AG20443 (cell line): ENCODE measurements at places on chromosomes 3 and 15.

- no peak for DNase-seq
Observed at GRCh38 chr15:42108806-42109205, 14.4 kb upstream of the PLA2G4D start.

- no peak for DNase-seq
Observed at GRCh38 chr3:13174803-13175135, 101.5 kb upstream of the IQSEC1 start.

- peak; percentile 22 for DNase-seq
Observed at GRCh38 chr3:190094160-190094718, 26.5 kb downstream of the P3H2 start.

DNA sequence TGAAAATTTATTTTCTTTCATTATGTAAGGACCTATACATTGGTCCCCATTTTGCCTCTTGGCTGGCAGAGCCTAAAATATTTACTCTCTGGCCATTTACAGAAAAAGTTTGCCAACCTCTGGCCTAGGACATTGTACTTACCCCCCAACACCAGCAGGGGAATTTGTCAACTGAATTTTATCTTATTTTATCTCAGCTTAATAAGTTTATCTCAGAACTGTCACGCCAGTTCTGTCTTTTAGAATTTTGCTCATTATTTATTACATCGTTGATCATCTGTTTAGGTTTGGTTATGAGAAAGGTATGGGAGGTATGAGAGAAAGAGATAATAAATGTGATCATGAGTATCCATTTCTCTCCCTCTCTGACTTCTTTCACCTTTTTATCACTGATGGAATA, 38.3 kb downstream of the CHD2 start:
- no peak for DNase-seq

DNA sequence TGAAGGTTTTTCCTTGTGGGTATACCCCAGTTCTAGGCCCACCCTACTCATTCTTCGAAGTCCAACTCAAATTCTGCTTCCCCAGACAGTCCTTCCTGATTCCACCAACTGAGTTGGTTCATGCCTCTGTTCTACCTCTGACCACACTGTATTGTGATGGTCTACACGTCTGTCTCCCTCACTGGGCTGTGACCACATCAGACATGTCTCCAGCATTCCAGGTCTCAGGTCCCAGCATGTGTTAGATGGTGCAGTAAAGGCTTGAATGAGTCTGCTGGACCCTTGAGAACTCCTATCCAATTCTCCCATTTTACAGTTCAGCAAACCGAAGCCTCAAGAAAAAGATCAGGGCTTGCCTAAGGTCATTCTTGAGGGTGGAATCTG, 2.8 kb upstream of the ATP2B2 start:
- no peak for DNase-seq

GRCh38 chr3:46648096-46648495, 35.8 kb downstream of the FAM240A start:
- no peak for DNase-seq

DNA sequence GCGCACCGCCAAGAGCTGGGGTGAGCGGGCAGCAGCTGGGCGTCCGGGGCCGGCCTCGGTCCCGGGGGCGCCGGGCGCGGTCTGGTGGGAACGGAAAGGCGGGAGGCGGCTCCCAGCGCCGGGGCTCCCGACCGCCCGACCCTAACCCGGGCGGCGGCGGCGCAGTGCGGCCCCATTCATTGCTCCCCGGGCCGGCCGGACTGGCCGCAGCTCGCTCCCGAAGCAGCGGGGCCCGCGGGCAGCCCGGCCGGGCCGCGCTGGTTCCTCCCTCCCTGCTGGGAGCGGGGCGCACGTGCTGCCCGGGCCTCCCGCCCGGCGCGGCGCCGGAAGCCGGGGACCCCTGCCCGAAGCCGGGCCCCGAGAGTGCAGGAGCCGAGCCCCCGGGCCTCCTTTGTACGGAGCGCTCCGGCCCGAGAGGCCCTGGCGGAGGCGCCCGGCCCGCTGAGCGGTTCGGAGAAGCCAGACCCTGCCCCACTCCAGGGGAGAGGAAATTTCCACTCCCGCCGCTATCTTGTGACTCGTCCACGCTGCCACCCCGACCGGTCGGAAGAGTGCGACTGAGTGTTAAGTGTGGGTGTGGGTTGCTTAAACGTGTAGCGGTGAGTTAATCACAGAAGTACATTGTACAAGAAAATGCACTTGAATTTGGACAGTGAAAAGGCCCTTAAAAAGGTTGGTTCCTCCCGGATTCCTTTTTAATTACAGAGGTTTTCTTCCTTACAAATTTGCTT, 613 bp downstream of the ATP1B3 start:
- DNase-seq = peak; percentile 72

DNA sequence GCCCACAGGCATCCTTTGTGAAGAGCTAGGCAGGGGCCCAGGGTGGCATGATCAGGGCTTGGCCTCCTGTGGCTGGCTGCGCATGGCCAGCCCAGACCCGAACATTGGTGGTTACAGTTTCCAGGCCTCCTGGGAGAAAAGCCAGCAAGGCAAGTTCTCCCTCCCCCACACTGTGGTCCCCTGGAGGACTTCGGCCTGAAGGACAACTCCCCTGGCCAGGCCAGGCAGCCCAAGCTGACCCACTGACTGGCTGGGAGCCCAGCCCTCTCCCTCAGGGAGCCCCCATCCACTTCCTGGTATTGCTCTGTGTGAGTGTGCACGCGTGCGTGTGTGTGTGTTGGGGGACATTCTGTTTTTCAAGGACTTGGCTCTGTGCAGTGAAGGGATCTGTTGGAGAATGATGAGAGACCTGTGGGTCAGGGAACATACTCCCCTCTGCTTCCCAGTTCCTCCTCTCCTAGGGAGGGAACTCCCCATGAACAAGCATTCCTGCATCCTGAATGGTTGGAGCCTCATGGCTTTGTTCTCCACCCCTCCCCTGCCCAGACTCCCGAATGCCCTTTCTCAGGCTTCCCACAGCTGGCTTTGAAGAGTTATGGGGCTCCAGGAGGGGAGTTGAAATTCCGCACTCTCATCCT, 29.5 kb downstream of the CORO2B start:
- DNase-seq = peak; percentile 33

DNA sequence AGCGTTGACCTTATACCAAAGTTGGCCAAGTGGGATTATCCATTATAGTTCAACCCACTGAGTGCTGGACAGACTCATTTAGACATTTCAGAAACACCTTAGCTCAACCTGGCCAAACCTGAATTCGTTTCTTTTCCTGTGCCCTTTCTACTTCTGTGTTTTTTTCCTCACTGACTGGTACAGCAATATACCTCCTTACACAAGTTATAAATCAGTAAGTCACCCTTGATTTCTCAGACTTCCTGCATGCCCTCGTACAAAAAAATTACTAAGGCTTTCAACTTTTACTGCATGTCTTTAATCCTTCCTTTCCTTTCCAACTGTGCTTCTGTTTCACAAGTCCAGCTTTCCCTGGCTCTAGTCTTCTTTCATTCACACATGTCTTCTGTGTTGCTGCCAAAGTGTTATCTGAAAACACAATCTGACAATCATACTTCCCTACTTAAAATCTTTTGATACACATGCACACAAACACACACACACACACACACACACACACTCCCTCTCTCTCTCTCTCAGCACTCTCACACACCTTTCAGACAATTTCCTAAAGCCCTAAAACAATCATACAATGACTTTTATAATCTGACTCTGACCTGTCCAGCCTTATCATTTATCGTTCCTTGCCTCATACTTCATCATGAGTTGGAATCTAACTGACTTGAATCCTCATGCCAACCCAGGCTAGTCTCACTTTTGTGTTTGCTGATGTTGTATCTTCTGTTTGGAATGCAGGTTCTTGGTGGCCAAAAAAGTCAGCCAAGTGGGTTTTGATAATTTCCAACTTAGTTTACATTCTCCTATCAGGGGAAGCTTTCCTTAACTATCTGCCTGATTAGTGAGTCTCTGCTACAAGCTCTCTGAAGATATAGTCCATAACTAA, 436.4 kb downstream of the NAALADL2 start:
- DNase-seq = no peak

DNA sequence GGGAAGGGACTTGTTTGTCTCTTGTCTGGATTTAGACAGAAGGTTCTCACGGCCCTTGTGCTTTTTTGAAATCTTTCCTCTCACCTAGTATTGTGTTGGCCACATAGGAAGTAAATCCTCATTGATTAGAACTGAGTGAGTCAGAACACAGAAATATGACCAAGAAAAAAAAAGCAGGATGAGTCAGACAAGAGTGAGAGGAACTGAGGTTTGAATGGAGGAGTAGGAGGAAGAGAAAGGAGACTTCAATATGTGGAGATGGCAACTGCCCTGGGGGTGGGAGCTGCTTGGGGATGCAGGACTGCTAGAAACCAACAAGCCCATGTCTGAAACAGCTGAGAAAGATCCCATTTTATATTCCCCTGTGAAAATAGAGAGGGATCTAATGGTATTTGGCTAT, 194.1 kb upstream of the ZBTB20 start:
- peak; percentile 68 for DNase-seq

- DNase-seq = no peak
Observed at GRCh38 chr3:44058868-44059203, 182.8 kb upstream of the TOPAZ1 start.

- no peak for DNase-seq
Observed at GRCh38 chr3:44427683-44428082, 49.8 kb downstream of the ZNF445 start.

GRCh38 chr15:34124651-34125050, 22.8 kb downstream of the PGBD4 start:
- DNase-seq = no peak

GRCh38 chr15:66105286-66106265, 148.0 kb downstream of the MEGF11 start:
- no peak for DNase-seq

DNA sequence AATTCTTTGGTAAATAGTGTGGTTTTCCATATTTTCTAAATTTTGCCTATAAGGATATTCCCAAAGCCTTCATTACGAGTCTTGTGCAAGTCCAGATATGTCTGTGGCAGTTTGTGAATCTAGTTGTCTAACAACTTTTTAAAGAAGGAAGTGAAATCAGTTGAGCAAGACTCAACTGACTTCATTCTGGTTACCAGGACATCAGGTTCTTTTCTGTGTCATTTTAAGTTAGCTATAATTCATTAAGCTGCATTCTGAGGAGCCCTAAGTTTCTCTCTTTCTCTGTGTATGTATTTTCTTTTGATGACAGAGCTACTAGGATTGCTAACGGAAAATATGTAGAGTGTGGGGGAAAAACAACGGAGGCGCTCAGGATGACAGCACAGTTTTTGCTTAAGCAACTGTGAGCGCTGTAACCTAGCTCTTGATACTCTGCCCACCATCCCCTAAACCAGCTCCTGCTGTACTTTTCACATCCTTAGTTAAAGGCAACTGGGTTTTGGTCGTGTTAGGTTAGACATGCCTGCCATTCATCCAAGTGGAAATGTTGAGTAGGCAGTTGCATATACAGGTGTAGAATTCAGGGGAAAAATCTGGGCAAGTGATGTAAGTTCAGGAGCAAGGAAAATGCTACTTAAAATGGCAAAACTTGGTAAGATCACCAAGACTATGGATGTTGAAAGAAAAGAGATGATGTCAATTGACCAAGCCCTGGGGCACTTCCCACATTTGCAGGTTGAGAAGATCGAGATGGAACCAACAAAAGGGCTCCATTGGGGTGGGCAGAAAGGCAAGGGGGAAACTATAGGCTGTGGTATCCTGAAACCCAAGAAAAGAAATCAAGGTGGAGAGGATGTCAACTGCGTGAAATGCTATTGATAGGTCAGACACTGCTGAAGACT, 9.2 kb downstream of the MFSD1 start:
- no peak for DNase-seq

DNA sequence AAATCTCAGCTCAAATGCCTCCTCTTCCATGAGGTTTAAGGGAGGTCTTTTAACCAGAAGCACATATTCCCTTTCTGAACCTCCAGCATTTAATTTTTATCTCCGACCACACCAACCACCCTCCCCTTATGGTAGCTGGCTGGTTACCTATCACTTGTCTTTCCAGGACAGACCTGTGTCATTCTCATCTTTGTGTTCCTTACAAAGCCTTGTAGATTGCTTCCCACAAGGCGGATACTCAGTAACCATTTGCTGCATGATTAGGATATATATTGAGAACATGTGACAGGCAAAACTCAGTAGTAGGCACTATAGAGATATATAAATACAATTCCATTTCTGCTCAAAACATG, 119.5 kb downstream of the RPL22L1 start:
- DNase-seq = no peak

- no peak for DNase-seq
Observed at GRCh38 chr3:150236316-150237082, 171.6 kb upstream of the TSC22D2 start.

GRCh38 chr15:99826157-99826780, 93.0 kb upstream of the LYSMD4 start:
- no peak for DNase-seq

DNA sequence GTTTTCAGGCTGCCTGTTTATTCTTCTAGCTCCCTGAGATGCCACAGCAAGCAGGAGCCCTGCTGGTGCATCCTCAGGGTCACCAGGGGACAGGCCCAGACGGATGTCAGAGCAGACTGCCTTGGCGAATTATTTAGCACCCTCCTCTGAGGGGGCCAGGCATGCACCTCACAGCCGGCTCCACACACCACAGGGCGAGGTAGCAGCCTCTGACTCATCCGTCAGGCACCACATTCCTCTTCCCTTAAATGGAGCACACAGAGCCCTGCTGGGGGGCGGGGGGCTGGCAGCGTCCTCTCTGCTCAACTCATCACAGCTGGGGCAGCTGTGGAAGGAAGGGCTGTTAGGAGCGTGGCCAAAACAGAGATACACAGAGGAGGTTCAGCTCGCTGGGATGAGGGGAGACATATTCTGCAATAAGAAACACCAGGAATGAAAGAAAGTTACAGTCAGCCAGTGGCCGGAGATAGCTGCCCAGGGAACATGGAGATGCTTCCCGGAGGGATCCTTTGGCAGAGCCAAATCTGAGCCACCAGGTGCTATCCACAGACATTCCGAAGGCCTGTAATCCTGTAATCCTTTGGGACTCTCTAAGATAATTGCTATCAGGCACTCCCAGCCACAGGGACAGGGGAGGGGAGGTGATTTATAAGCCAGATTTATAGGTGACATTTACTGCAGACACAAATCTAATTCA, 13.9 kb upstream of the PRICKLE2 start:
- DNase-seq = peak; percentile 94

- DNase-seq = peak; percentile 21
Observed at GRCh38 chr3:117011687-117012250, 302.2 kb downstream of the TUSC7 start.

DNA sequence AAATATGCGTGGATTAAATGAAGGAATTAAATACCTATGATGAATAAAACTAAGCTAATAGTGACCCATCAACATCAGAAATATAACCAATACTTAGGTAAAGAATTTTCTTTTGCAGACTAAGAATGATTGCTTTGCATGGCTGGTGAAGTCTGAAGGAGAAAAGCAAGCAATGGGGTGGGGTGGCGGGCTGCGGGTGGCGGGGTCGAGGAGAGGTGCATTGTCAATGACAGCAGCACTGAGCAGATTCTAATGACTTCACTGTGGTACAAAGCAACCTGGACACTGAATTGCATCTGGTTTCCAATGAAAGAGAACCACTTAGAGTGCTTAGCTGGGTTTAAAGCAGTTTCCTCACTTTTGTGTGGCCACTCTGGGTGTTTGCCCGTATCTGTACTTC, 171.5 kb upstream of the IL12A start:
- no peak for DNase-seq

DNA sequence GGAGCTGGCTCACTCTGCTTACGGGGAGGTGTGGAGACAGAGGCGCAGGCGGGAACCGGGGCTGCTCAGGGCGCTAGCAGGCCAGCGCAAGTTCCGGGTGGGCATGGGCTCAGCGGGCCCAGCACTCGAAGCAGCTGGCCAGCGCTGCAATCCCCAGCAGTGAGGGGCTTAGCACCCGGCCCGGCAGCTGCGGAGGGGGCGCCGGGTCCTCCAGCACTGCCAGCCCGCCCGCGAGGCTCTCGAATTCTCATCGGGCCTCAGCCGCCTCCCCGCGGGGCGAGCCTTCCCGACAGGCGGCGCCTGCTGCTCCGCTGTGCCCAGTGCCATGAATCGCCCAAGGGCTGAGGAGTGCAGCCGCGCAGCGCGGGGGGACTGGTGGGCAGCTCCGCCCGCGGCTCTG, 78.6 kb upstream of the MITF start:
- no peak for DNase-seq
